ENCODE measurements at places on chromosomes 5 and 9.

- no peak for DNase-seq
Observed at GRCh38 chr5:33423018-33423630, 17.6 kb upstream of the TARS1 start.

DNA sequence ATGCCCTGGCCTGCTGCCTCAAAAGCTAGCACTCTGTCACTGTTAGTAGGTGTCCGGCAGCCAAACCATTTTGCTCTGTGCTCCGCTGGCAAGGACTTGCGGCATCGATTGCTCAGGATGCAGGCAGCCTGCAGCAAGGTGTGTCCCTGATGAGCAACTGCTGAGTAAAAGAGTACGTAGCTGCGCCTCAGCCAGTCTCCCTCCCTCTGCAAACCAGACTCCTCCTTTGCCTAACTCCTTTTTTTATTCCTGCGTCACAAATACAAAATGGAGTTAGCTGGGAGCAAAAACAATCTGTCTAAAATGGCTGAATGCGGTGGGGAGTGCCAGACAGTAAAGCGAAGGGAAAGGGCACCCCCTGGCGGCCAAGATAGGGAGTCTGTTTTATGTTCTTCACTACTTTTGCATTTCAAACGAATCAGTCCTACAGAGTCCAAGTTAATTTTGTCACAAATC is 61.1 kb downstream of the DIAPH1 start:
- DNase-seq: peak; percentile 54

GRCh38 chr5:80134876-80135275 is 99.7 kb downstream of the THBS4 start:
- no peak for DNase-seq

- DNase-seq: no peak
Observed at GRCh38 chr5:149693482-149693881, 36.6 kb upstream of the PPARGC1B start.

- DNase-seq: no peak
Observed at GRCh38 chr9:101508211-101508610, 25.4 kb upstream of the RNF20 start.

DNA sequence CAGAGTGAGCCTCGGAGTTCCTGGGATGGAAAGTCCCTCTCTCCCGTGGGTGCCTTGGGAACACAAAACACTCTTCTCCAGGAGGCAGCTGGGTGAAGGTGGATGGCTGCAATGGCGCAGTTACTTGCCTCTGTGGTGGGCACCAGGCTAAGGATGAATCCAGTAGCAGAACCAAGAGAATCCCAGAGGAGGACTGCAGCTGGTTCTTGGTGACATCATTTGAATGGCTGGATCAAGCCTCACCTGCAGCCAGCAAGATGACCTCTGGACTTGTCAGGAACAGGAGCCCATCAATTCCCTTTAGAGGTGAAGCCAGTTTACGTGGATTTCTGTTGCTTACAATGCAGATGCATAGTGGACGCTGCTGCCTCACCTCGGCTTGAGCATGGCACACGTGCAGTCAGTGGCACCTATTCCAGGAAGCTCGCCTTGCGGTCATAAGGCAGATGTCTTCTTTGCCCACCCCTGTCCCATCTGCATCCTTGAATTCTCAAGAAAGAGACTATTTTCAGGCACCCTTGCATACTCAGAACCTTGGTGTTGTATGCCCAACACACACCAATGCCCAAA is 34.1 kb upstream of the ADAMTS2 start:
- no peak for DNase-seq

- DNase-seq: no peak
Observed at GRCh38 chr5:106159616-106160015, 1511.1 kb downstream of the EFNA5 start.

GRCh38 chr5:93358176-93358575 is 222.8 kb downstream of the NR2F1-AS1 start:
- no peak for DNase-seq

DNA sequence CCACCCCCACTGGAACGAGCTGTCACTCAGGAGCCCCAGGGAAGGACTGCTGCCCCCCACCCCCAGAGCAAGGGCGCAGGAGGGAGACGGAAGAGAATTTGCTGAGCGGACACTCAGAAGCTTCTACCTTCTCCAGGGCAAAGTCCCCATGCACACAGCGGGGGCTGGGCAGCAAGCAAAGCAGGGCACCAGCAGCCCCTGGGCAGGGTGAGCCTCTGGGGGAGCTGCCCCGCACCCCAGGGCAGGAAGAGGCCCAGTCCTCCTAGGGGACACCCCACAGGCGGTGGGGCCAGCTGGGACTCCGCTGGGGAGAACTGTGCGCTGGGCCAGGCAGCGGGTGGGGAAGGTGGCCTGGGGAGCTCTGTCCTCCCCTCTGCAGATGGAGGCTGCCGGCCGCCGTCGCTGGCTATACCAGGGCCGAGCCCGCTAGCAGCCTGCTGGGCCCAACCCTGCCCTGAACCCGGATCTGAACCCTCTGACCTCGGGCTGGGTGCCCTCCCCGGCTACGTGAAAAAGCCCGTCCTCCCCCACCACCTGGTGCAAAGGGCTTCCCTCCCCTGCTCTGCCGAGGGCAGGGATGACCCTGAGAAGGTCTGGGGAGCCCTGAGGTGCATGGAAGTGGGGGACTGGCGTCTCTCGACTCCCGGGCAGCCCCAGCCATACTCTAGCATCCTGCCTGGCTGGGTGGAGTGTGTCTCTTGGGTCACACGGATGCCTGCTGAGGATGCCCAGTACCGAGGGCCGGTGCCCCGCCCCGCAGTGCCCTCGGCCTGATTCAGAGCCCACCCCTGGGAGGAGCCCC is 597 bp upstream of the SLC34A3 start:
- no peak for DNase-seq

DNA sequence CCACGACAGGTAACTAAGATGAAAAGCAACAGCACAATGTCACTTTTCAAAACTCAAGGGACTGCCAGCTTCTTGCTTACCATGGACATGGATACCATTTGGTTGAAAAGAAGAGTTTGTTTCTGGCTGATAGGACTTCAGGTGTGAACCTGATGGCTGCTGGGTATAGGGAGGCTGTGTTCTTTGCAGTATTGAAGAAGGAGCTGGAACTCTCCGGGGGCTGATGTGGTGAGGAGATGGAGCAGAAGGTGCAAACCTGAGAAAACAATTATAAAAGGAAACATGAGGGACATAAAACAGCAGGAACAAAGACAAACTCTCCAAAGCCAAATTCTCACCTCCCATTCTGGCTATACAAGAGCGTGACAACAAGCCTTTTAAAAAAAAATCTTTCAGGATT is 330.1 kb upstream of the RFX3 start:
- no peak for DNase-seq

GRCh38 chr5:106489004-106489403 is 1181.7 kb downstream of the EFNA5 start:
- no peak for DNase-seq

- DNase-seq: no peak
Observed at GRCh38 chr9:86782831-86783230, 164.5 kb downstream of the GAS1 start.

DNA sequence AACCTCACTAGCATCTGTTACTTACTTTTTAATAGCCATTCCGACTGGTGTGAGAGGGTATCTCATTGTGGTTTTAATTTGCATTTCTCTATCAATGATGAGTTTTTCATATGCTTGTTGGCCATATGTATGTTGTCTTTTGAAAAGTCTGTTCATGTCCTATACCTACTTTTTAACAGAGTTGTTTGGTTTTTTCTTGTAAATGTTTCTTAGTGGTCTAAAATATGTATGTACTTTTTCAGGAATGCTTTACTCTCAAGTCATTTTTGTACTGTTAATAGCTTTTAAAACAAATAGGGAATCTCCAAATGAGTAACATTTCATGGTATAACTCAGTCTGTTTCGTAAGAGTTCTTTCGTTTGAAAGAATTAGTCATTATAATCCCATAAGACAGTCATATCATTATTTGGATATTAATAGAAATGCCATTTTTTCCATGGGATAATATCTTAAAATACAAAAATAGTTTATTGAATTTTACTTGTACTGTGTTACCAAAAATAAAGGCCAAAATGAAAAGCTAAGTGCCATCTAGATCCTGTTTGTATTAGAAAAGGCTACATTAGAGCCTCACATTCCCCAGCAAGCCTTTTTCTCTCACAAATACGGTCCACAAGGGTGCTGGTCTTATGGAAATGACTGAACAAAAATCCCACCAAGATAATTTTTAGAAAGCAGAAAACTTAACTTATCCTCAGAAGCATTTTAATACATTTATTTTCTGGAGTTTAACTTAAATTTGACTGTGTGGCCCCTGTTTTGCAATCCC is 247.7 kb downstream of the PJA2 start:
- peak; percentile 37 for DNase-seq

DNA sequence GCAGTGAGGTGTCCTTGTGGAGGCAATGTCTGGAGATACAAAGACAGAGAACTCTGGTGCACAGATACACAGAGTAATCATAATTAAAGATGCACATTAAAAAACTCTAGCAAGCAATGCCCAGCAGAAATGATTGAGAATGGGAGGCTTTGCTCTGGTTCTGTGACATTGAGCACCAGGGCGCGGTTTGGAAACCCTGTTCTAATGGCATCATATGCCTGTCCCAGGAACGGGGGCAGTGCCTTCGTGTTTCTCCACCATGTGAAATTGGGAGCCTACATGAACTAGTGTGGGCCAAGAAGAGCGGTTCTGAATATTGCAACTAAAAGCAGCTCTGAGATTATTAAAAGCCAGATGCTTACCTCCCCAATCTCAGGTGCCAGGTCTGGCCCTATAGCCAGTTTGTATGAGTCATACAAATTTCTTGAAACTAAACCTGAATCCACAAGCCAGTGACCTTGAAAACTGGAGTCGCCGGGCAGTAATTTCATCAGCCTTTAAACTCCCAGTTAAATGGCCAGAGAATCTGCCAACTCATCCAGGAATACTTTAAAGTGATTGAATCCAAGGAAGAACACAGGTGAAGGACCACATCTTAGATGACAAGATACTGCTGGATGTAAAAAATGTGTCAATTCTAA is 22.2 kb upstream of the CTSL start:
- no peak for DNase-seq

DNA sequence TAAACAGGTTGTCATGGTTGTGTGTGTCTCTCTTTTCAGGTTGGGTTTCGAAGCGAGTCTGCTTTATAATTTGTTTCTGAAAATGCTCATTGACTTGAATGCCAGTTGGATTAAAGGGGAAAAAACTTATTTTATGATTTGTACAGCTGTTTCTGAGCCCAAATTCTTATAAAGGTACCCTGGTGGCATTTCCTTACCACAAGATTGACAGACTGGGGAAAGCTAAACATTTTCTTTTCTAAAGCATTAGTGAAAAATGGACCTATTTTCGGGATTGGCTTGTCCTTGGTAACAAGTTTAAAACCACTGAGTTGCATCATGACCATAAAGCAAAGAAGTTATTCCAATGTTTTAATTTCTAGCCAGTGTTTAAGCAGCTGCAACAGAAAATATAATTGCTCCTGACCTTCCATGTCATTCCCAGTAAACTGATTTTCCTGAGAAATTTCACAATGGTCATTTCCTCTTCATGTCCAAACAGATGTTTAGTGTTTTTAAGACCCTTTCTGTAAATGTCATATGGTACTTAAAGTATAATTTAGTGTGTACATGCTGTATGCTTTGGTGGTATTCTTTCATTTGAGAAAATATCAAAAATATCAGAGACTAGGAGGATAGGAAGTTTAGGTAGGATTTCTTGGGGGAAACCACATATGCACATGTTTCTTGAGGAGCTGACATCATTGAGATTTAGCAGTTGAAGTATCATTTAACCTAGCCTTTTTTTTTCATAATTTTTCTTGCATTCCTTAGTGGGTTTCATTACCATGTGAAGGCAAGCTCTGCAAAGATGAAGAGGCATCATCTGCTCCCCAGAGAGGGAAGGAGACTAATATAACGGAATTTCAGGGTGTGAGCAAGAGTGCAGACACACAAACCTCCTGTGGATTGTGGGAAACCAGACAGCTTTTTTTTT is 667.1 kb upstream of the RGMB start:
- no peak for DNase-seq

DNA sequence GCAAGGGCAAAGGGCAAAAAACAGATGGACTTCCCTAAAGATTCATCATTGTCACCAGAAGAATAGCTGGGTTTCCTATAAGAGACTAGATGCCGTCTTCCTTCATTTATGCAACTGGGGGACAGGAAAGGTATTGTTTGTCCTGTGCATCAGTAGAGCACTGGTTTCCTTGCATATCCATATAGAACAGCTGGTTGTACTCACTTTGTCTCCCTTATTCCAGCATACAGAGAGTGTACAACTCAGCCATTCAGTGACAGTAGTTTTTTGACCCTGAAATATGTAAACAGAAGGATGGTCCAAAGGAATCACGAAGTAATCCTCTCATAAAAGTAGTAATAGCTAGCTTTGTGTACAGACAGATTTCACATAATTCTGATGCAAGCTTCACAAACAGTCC is 22.5 kb upstream of the MAST4 start:
- no peak for DNase-seq

DNA sequence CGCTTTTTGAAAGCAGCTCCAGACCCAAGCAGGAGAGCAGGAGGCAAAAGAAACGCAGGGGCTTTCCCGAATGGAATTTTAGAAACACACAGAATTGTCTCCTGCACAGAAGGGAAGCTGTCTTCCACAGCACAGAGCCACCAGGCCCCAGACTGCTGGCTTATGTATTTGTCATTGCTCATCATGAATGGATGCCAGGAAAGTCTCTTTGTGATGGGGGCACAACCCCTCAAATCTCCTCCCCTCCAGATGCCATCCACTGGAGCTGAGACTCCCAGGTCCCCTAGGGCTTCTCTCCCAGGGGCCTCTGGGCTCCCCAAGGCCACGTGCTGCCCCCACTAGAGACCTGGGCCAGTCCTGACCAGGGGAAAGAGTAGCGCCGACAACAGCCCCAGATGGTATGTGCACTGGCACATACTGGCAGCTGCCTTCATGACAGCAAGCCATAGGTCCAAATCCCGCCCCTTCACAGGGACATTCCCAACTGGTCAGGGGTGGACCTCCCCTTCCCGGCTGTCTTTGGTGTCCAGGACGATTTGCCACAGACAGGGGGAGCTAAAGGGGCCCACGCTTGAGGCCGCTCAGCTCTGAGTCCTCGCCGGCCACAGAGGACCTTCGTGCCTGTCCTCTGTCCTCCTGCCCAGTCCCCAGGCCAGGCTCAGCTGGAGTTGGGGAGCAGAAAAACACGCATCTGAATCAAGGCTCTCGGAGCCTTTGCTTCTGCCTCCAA is 127.8 kb downstream of the KCNIP1 start:
- no peak for DNase-seq

GRCh38 chr5:16179511-16179935 is at the start of gene MARCHF11:
Gene MARCHF11 (minus strand): TSS chr5:16179791. CDS start chr5:16179575, 216 bp downstream.
- DNase-seq: no peak

- DNase-seq: no peak
Observed at GRCh38 chr5:172002310-172002709, 4.1 kb downstream of the FBXW11 start.

DNA sequence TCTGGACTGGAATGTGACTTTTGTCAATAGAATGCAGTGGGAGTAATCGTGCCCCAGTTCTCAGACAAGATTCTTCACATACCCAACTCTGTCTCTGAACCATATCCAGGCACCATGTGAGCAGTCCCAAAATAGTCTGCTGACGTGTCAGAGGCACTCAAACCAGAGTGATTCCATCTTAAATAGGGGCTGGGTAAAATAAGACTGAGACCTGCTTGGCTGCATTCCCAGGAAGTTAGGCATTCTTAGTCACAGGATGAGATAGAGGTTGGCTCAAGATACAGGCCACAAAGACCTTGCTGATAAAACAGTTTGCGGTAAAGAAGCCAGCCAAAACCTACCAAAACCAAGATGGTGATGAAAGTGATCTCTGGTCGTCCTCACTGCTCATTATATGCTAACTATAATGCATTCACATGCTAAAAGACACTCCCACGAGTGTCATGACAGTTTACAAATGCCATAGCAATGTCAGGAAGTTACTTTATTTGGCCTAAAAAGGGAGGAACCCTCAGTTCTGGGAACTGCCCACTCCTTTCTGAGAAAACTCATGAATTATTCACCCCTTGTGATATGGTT is 16.9 kb upstream of the PLCXD3 start:
- DNase-seq: no peak
